ENCODE measurements at places on chromosomes 7 and 10.

GRCh38 chr7:106129291-106129690, 17.2 kb upstream of the SYPL1 start:
- H3K27ac ChIP-seq, result no peak overlapping the region
- H3K27me3 ChIP-seq, result peaks cover 26% of the 10 kb centered on the region
- no peaks in the 10 kb centered on the region for H3K4me1 ChIP-seq
- peaks cover 2% of the 10 kb centered on the region for H3K36me3 ChIP-seq
- no peak overlapping the region for H3K4me3 ChIP-seq

DNA sequence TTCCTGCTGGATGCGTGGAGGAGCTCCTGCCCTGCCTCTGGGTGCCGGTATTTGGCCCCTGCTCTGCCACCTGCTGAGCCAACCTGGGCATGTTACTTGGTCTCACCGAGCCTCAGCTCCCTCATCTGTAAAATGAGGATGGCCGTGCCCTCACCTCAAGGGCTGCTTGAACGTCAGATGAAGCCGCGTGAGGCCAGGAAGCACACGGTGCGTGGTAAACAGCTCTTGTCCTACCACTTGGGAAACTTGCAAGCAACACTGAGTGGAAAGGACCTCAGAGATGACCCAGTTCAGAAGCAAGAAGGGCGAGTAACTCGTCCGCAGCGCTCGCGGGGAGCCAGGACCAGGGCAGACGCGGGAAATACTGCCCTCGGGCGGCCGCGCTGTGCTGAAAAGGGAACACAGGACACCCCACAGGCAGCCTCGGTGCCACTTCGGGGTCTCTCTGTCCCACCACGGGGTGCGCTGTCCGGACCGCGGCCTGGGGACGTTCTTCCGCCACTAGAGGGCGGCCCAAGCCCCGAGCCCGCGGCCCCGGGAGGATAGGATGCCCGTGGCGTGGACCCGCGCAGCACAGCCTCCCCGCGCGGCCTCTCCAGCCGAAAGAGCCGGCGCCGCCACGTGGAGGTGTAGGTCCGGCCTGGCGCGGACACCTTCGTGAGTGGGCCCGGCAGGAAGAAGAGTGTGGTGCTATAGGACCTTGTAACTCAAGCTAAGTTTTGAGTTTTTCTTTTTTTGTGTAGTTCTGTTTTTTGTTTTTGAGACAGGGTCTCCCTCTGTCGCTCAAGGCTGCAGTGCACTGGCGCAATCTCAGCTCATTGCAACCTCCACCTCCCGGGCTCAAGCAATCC, 94.1 kb downstream of the PRKAG2 start:
- DNase-seq, result peak; percentile 44
- peak overlapping the region; percentile 79 for H3K4me3 ChIP-seq
- peaks cover 16% of the 10 kb centered on the region for H3K4me1 ChIP-seq
- H3K27me3 ChIP-seq, result no peaks in the 10 kb centered on the region
- H3K36me3 ChIP-seq, result peaks cover 11% of the 10 kb centered on the region

DNA sequence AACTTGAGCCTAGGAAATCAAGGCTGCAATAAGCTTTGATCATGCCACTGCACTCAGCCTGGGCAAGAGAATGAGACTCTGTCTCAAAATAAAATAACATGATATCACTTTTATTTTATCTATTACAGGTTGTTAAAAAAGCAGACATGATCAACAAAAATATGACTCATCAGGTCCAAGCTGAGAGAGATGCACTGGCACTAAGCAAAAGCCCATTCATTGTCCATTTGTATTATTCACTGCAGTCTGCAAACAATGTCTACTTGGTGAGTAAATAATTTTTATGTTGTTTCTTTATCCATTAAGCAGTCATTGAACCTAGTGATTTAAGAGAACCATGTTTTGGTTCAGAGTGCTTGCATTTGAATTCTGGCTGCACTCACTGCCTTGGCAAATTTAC, 3.3 kb downstream of the MASTL start:
- peaks cover 61% of the 10 kb centered on the region for H3K36me3 ChIP-seq
- H3K4me1 ChIP-seq, result peaks cover 32% of the 10 kb centered on the region
- no peak overlapping the region for H3K27ac ChIP-seq
- no peaks in the 10 kb centered on the region for H3K27me3 ChIP-seq

- H3K27ac ChIP-seq, result no peak overlapping the region
- DNase-seq, result no peak
- no peak overlapping the region for H3K4me3 ChIP-seq
Observed at GRCh38 chr7:103689255-103689654, 243.2 kb upstream of the SLC26A5 start.

DNA sequence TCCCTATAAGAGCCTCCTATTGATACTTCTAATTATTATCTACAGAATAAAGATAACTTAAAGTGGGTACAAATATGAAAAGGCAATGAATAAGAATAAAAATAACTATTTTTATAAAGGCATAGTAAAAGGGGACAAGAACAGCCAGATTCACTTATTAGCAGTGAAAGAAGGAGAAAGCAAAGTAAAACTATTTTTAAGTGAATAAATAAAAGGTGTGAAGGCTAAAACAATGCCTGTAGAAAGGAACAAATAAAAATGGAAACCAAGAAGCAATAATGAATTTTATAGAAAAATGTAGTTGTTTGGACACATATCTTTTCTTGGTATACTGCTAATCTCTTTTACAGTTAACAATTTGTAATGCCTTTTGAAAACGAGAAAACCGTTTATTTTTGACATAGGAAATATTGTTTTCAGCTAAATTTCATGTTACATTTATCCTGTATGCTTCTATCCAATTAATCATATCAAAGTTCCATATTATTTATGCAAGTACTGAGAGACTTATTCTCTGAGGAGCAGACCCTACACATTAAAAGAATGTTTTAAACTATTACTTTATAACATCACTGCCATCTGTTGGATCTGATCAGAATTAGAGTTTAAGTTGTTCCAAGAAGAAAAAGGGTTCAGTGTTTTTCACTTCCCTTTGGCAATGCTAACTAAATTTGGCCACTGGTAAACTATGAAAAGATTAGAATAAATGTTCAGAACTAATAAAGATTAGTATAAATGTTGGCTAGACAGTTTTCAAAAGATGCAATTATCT, 59.1 kb downstream of the ARMC3 start:
- no peak for DNase-seq
- no peak overlapping the region for H3K27ac ChIP-seq
- peaks cover 11% of the 10 kb centered on the region for H3K27me3 ChIP-seq

DNA sequence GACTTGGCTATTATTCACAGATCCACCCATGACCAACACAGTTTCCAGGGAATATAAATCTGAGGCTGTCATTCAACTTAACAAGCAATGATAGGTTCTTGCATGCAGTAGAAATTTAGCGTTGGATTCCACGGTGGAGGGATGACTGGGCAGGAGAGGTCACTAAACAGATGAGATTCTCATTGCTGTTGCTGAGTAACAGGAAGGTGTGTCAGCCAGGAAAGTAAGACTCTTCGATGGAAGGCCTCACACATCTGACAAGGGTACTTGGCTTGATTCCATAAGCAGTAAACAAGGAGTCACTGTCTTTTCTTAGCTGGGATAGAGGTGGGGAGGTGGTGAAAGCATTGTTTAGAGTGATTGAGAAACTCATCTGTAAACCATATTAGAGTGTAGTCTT, 1152.0 kb downstream of the SORCS3 start:
- no peaks in the 10 kb centered on the region for H3K4me1 ChIP-seq
- no peaks in the 10 kb centered on the region for H3K36me3 ChIP-seq
- no peak for DNase-seq
- H3K27ac ChIP-seq, result no peak overlapping the region
- H3K27me3 ChIP-seq, result no peaks in the 10 kb centered on the region
- no peak overlapping the region for H3K4me3 ChIP-seq

GRCh38 chr10:48455055-48455391, 148.5 kb downstream of the MAPK8 start:
- no peak for DNase-seq
- H3K27me3 ChIP-seq, result no peaks in the 10 kb centered on the region
- H3K4me3 ChIP-seq, result no peak overlapping the region
- H3K4me1 ChIP-seq, result no peaks in the 10 kb centered on the region
- no peak overlapping the region for H3K27ac ChIP-seq

GRCh38 chr7:1085910-1086421, 1.9 kb upstream of the GPER1 start:
- no peak for DNase-seq
- H3K27me3 ChIP-seq, result no peaks in the 10 kb centered on the region
- H3K4me3 ChIP-seq, result no peak overlapping the region
- peaks cover 1% of the 10 kb centered on the region for H3K36me3 ChIP-seq
- H3K4me1 ChIP-seq, result peaks cover 8% of the 10 kb centered on the region

- peak overlapping the region; percentile 33 for H3K4me3 ChIP-seq
- no peaks in the 10 kb centered on the region for H3K27me3 ChIP-seq
- H3K4me1 ChIP-seq, result peaks cover 23% of the 10 kb centered on the region
- peak overlapping the region; percentile 94 for H3K27ac ChIP-seq
- no peak for DNase-seq
Observed at GRCh38 chr10:477620-478019, 211.8 kb downstream of the DIP2C start.

DNA sequence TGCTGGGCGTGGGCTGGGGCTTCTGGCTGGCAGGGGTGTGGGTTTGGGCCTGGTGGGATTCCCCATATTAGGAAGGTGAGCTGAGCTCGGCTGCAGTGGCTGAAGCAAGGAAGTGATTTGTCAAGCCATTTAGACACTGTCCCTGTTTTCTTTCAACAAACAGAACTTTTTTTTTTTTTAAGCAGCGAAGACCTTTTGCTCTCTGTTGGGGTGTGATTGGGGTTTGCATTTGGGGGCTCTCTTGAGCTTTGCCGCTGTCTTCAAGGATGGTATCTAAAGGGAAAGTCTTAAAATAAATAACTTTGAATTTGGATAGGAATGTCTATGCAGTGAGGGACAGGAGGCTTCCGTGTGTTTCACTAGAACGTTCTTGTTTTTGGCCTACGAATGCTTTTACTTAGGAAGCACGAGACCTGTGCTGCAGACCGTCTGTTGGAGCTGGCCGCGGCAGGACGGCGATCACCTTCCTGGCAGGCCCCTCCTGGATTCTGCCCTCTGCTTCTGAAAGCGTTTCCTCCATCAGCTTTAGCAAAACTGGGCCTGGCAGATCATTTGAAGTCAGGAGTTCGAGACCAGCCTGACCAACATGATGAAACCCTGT, 43.9 kb downstream of the FOXK1 start:
- peaks cover 31% of the 10 kb centered on the region for H3K4me1 ChIP-seq
- peak overlapping the region; percentile 72 for H3K27ac ChIP-seq
- no peaks in the 10 kb centered on the region for H3K27me3 ChIP-seq
- H3K36me3 ChIP-seq, result peaks cover 13% of the 10 kb centered on the region
- H3K4me3 ChIP-seq, result peak overlapping the region; percentile 76
- DNase-seq, result no peak

DNA sequence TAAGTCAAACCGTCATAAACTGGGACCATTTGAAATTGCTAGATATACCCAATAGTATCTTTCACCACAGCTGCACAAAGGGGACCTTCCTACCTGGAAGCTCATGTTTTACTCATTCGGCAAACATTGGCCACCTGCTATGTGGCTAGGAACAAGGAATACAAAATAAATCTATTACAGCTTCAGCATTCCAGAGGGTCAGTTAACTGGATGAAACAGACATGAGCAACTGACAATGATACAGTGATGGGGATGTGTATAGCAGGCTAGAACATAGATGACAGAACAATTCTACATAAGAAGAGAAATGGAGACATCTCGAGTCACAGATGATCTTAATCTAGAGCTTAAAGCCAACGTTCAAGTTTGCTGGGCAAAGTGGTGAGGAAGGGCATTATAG, 3.1 kb upstream of the SMURF1 start:
- no peak overlapping the region for H3K27ac ChIP-seq
- H3K36me3 ChIP-seq, result peaks cover 16% of the 10 kb centered on the region
- H3K27me3 ChIP-seq, result peaks cover 22% of the 10 kb centered on the region
- H3K4me1 ChIP-seq, result peaks cover 19% of the 10 kb centered on the region
- no peak for DNase-seq

DNA sequence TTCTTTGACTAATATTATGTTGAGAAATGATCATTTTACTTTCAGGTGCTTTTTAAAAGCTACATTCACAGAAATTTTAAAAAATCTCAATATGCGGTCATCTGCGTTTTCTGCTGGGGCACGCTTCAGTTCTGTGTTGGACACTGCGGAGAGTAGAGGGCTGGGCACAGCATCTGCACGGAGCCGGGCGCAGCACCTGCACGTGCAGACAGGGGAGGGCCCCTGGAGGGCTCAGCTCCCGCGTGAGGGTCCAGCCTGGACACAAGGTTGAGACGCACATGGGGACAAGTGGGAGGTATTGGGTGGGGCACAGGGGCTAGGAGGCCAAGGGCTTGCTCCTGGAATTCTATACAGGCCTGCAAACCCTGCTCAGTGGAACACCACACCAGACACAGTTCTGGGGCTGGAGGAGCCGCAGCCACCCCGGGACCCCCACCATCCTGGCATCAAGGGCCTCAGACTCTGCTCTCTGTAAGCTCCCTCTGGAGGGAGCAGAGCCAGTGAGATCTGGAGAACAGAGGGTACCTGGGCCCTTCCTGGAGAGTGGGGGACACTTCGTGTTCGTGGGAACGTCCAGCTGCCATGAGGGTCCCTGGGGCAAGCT, 20.4 kb upstream of the FAM20C start:
- no peak for DNase-seq
- H3K4me1 ChIP-seq, result peaks cover 4% of the 10 kb centered on the region
- H3K4me3 ChIP-seq, result no peak overlapping the region
- H3K27me3 ChIP-seq, result peaks cover 46% of the 10 kb centered on the region
- no peaks in the 10 kb centered on the region for H3K36me3 ChIP-seq

DNA sequence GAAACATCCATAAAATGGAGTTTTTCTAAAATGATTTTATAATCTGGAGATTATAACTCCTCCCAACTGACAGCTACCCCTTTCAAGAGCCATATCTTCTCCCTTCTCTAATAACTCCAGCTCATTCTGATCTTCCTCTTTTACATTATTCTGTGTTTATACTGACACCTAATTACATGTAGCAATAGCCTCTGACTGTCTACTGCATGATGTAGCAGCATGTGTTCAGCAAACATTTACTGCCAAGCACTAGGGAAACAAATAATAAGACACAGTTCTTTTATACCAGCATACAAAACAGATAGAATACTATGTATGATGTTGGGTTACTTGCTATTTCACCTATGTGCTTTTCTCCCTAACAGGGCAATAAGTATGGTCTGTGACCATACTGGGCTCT, 20.7 kb downstream of the RBM28 start:
- peaks cover 38% of the 10 kb centered on the region for H3K4me1 ChIP-seq
- H3K27me3 ChIP-seq, result no peaks in the 10 kb centered on the region
- DNase-seq, result no peak
- H3K4me3 ChIP-seq, result no peak overlapping the region

DNA sequence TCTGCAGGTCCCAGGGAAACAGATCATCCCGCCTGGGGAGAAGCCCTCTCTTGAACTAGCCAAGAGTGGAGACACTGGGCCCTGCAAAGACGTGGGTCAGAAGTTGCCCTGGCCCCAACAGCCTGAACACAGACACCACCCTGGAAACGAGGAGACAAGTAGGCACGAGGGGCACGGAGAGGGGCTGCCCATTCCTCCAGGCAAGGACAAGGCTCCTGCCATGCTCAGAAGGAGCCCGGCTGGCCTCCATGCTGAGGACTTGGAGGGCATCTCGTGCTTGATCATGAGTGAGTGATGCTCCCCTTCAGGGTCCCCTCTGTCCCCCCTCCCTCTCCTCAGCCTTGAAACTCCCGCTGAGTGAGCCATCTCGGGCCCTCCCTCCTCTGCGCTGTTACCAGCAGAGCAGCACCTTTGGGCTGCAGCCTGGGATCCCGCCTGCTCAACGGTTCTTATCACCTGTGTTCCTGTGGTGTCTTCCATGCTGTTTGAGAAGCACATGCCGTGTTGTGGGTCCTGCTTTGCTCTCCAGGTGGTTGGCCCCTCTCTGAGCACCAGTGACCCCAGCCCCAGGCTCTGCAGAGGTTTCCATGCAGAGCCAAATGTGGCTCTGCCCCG, 544.3 kb downstream of the TCERG1L start:
- no peaks in the 10 kb centered on the region for H3K36me3 ChIP-seq
- DNase-seq, result no peak
- no peaks in the 10 kb centered on the region for H3K4me1 ChIP-seq
- no peak overlapping the region for H3K27ac ChIP-seq
- no peak overlapping the region for H3K4me3 ChIP-seq
